ENCODE measurements at places on chromosomes 5 and 9. TPM values are rescaled to one million over a fixed set of nuclear protein-coding genes. Genes with fewer than 3 reads are reported as not detected.

Gene PCDHGA7
- 2.5 TPM for polyA plus RNA-seq

Gene MYORG
- polyA plus RNA-seq: 9.1 TPM

Gene CHSY3
- polyA plus RNA-seq: 8.7 TPM

Gene TMEM8B
- 29.1 TPM for polyA plus RNA-seq

Gene NUTM2F
- not detected for polyA plus RNA-seq

Gene SPATA31E1
- polyA plus RNA-seq: not detected

Gene PCDH12
- 14.4 TPM for polyA plus RNA-seq

Gene ORM2
- 0.35 TPM for polyA plus RNA-seq

Gene GDNF
- 103 TPM for polyA plus RNA-seq

Gene SSNA1
- 35.6 TPM for polyA plus RNA-seq

Gene PRLR
- 37.3 TPM for polyA plus RNA-seq

Gene BSPRY
- polyA plus RNA-seq: 8.8 TPM

Gene PLPPR1
- 0.70 TPM for polyA plus RNA-seq

Gene MEIKIN
- 0.36 TPM for polyA plus RNA-seq

Gene CARTPT
- polyA plus RNA-seq: not detected

Gene SMARCA2
- polyA plus RNA-seq: 172 TPM
